ENCODE measurements at places on chromosomes 16 and 17.

DNA sequence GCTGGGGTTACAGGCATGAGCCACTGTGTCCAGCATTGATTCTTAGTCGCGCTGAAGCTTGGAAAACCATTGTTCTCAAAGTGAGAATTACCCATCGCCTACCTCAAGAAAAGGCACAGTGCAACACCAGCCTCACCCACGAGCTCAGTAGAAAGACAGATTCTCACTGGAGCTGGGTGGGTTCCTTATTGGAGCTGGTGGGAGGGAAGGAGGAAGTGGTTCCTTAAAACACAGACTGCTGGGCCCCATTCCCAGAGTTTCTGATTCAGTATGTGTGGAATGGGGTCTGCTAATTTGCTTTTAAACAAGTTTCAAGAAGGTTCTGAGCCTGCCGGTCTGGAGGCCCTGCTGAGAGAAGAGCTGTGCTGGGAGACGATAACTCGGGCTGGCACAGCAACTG is 264.7 kb downstream of the ENGASE start:
- no peak for DNase-seq

DNA sequence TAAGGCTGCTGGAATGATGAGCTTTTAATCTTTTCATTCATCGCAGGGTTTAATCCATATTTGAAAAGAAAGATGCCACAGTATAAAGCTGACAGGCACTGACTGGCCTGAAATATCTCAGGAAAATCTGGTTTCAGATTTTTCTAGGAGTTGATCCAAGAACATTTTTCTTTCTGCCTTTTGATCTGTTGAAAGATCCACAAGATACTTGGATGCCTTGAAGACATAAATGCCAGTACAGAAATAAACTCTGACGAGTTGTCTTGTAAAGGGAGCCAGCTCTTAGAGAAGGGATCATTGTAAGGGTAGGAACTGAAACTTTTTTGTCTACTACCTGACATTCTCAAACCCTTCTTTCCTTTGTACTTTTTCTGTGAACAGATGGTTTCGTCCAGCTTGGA is 25.4 kb upstream of the KRT20 start:
- DNase-seq, result peak; percentile 26

DNA sequence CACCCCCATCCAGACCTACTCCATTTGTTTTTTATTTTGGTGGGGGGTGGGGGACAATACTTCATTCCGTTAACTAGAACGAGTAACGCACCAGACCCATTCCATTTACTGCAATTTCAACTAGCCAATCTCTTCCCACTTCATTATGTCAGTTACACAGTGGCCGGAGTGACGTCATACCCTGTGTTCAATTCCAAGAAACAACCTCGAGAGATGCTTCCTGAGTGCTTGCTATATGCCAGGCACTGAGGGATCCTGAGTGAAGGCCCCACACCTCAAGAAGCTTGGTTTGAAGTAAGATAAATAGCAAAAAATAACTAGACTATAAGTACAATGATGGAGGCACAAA is 9.1 kb upstream of the SIAH1 start:
- DNase-seq, result no peak

DNA sequence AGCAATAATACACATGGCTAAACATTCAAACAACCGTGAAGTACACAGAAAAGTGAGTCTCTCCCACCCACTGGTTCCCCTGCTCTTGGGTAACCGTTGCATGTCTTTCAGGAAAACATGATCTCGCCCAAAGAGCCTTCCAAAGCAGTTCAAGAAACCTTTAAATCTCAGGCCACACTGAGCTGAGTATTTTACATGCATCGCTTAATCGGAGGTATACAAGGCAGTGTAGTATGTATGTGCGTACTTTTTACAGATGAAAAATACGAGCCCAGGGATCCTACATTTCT is 741 bp upstream of the DEXI start:
- DNase-seq, result no peak

- DNase-seq, result no peak
These were observed 54.9 kb downstream of the RAB11FIP4 start for GRCh38 chr17:31446195-31446967.

DNA sequence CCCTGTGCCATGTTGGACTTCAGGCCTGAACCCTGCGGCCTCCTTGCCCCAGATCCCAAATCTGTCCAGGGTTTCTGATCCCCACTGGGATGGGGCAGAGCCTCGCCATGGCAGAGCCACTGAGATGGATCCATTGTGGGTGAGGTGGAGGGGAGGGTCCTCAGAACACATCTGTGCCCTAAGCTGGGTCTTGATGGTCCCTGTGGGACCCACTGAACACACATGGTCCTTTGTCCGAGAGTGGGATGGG is 38.0 kb upstream of the KSR1 start:
- DNase-seq, result no peak

- no peak for DNase-seq
These were observed 5.7 kb upstream of the ZNF469 start for GRCh38 chr16:88376835-88377726.

- DNase-seq, result no peak
These were observed 808 bp upstream of the ALOX15 start for GRCh38 chr17:4642286-4642685.

GRCh38 chr17:55238931-55239297 is 25.8 kb upstream of the HLF start:
- peak; percentile 21 for DNase-seq

DNA sequence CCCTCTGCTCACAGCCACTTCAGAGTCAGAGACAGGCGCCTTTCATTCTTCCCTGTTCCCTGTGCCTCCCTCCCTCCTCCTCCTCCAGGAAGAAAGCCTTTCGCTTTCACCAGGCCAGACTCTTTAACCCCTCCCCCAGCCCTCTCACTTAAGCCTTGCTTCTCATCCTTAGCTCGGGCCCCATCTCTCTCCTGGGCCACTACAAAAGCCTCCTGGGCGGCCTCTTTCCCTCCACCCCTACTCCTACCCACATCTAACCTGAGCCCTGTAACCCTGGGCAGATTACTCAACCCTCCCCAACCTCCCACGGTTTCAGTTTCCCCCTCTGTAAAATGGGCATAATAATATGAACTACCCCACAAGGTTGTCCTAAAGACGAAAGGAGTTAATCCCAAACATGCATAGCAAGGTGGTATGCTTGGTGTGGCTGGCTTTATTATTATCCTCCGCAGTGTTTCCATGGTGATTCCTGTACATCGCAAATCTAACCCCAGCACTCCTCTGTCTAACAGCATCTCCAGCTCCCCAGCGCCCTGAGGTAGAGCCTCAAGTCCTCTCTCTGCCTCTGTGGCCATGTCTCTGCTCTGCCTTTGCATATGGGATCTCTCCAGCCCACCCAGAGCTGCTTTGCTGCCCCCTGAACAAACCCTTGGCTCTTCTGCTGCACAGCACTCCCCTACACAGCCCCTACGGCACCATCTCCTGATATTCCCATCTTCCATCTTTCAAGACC is 17.7 kb downstream of the PIMREG start:
- no peak for DNase-seq

DNA sequence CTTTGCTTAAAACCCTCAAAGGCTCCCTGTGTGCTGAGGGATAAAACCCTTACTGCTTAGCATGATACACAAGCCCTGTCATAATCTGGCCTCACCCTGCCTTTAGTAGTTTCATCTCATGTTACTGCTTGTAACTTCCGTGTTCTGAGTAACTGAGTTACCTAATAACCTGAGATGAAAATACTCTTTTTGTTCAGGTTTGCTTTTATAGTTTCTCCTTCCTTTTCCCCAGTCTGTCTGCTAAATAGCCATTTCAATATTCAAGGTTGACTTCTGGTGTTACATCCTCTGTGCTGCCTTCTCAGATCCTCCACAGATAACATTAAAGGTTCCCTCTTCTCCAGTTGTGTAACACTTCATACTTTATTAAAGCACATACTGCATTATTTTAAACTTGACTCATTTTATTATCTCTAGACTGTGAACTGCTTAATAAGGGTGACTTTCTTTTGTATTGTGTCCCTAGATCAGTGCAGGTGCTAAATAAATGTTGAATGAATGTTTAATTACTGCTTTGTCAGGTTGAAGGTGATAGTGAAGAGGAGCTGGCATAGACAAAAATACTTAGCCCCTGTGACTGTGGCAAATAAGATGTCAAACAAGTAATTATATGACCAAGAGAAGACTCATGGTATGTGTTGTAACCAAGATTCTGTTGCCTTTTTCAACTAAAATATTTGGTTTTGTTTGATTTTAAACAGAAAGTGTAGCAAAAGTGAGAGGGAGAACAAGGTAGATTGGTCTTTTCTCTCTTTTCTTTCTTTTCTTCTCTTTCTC is 47.8 kb downstream of the NFAT5 start:
- DNase-seq, result peak; percentile 15

DNA sequence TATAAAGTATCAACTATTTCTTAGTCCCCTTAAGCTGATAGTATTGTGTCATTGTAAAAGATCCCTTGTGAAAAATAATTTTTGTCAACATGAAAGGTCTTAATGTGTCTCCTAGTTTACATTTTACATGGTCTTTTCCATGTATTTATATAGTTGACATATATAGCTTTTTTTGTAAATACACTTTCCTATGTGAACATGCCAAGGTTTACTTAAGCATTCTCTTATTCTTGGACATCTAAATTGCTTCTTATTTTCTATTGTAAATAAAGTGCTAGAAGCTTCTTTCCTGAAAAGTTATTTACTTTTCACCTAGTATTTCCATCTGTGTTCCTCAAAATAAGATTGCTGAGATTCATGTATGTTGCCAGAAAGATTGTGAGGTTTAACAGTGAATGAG is 29.3 kb downstream of the TENT4B start:
- DNase-seq, result no peak

- DNase-seq, result peak; percentile 13
These were observed 52.5 kb upstream of the WSB1 start for GRCh38 chr17:27241346-27241946.

DNA sequence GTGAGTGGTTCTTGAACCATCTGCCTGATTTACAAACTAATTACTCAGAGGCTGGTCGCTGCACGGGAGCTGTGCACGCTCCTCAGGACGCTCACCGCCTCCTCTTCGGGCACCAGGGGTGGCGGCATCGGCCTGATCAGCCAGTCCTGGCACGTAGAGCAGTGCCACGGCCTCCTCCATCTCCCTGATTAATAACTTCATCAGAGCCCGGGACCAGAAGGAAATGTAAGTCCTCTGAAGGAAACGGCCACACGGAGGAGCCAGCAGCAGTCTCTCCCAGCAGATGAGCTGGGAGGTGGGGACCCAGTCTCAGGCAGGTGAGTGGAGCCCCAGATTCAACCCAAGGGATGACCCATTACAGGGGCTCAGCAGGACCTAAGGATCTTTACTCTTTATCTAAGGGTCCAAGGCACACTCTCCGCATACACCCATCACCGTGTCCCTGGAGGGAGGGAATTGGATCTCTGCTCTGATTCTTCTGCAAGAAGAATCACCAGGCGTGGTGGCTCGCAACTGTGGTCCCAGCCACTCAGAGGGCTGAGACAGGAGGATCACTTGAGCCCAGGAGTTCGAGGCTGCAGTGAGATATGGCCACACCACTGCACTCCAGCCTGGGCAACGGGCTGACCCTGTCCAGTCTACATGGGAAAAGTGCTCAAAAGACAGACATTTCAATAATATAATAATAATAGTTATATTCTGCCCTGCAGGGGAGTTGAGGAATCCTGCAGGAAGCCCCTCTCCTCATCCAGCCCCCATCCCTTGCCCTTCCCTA is 366.5 kb downstream of the SEC14L1 start:
- no peak for DNase-seq

DNA sequence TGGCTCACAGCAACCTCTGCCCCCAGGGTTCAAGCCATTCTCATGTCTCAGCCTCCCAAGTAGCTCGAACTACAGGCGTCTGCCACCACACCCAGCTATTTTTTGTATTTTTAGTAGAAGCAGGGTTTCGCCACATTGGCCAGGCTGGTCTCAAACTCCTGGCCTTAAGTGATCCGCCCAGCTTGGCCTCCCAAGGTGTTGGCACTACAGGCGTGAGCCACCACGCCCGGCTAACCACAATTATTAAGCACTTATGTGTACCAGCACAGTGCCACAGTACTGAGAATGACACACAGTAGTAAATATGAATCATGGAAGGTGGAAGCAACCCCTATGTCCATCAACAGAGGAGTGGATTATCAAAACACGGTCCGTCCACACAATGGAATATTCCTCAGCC is 49.8 kb downstream of the COTL1 start:
- no peak for DNase-seq

DNA sequence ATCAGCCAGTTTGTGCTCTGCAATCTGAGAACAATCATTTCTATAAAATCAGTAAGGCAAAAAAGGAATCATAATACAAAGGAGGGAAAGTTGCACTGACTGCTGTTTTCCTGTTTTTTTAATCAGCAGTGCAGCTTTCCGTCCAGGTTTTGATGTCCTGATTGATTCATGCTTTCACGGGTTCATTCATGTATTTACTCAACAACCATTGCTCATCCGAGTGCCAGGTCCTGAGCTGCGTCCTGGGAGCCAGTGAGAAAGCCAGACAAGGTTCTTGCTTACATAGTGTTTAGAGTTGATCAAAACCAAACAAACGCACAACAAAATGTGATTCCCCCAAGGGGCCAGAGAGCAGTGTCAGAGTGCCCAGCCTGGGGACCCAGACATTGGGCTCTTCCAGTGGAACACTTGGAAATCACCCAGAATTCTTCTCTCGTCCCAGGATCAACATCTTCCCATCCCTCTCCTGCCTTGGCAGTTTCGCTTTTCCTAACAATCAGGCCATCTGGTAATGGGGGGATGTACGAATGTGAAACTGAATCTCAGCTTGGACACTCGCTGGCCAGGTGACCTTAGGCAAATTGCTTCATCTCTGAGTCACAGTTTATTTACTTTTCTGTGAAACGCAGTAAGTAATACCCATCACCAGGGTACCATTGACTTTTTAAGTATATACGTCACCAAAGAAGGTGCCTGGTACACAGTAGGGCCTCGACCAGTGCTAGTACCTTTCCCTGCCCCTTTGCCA is 13.3 kb upstream of the C1QL1 start:
- peak; percentile 88 for DNase-seq

GRCh38 chr16:68528233-68528632 is 10.9 kb upstream of the ZFP90 start:
- no peak for DNase-seq

DNA sequence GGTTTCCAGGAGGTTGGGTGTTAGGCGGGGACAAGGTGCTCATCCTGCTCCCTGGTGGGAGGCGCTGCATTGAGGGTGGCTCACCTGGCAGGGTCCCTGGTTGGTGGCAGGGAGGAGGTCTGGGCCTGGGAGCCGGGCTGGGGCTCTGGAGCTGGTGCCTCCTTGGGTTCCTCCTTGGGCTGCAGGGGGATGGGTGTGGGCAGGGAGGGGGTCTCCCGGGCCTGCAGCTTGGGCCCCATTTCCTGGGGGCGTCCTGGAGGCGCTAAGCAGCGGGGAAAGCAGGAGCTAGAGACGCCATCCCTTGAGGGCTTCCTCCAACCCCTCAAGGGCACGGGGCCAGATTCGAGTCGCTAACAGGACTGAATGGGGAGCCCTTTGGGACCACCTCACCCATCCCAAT is 11.1 kb downstream of the CNGB1 start:
- DNase-seq, result no peak

DNA sequence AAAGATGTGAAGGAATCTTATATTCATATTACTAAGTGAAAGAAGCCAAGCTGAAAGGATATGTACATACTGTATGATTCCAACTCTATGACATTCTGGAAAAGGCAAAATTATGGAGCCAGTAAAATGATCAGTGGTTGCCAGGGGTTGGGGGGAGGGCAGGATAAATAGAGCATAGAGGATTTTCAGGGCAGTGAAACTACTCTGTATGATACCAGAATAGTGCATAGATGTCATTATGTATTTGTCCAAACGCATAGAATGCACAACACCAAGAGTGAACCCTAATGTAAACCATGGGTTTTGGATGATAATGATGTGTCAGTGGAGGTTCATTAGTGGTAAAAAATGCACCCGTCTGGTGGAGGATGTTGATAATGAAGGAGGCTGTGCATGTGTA is 71.0 kb upstream of the ZNF423 start:
- no peak for DNase-seq

GRCh38 chr17:29918922-29919856 is 10.8 kb downstream of the SSH2 start:
- DNase-seq, result peak; percentile 81

All from ELR (cell line).